ENCODE measurements at places on chromosomes 16 and 17. TPM values are rescaled to one million over a fixed set of nuclear protein-coding genes. Genes with fewer than 3 reads are reported as not detected.

Gene RILP
- total RNA-seq: 2.1 TPM

Gene SDF2
- total RNA-seq: 37.2 TPM

Gene PLD6
- 9.9 TPM for total RNA-seq

Gene ITGAD
- not detected for total RNA-seq

Gene CTRB2
- not detected for total RNA-seq

Gene ICAM2
- total RNA-seq: 49.0 TPM

Gene NPB
- total RNA-seq: not detected

Gene RAC3
- total RNA-seq: 9.6 TPM

Gene TSPAN10
- total RNA-seq: 0.35 TPM

Gene CES1
- total RNA-seq: not detected

Gene BRIP1
- total RNA-seq: 15.4 TPM

Gene EVPL
- total RNA-seq: 0.16 TPM

Gene BCL6B
- 0.27 TPM for total RNA-seq

Gene IL21R
- total RNA-seq: 73.5 TPM

Gene HASPIN
- 25.2 TPM for total RNA-seq

Gene TPSD1
- total RNA-seq: not detected

Gene CCP110
- total RNA-seq: 25.5 TPM

Gene TP53
- total RNA-seq: 165 TPM

Gene PHOSPHO1
- total RNA-seq: not detected

Gene CDRT4
- 3.6 TPM for total RNA-seq

Gene USP43
- total RNA-seq: 0.25 TPM

Gene CD300LF
- not detected for total RNA-seq

Gene TMEM238L
- not detected for total RNA-seq

Gene RRAD
- 0.55 TPM for total RNA-seq

Gene NPIPA5
- 0.46 TPM for total RNA-seq

Gene KRT12
- total RNA-seq: not detected

Gene LRRC46
- 0.46 TPM for total RNA-seq

Gene TBC1D3G
- not detected for total RNA-seq

Gene PARD6A
- total RNA-seq: 7.8 TPM

Gene GAST
- not detected for total RNA-seq

Gene KRT20
- not detected for total RNA-seq

Gene HOXB7
- 0.25 TPM for total RNA-seq

Gene LGALS3BP
- 64.4 TPM for total RNA-seq

Gene EXOC3L1
- 0.16 TPM for total RNA-seq
